Occipital lobe (tissue), 3 donors: ENCODE measurements at places on chromosomes 16 and 17. TPM values are rescaled to one million over a fixed set of nuclear protein-coding genes. Genes with fewer than 3 reads are reported as not detected.

Gene CHST5
- total RNA-seq: 0.16 TPM

- DNase-seq: no peak
Measured at GRCh38 chr17:39738983-39739884, 1.5 kb downstream of the GRB7 start.

DNA sequence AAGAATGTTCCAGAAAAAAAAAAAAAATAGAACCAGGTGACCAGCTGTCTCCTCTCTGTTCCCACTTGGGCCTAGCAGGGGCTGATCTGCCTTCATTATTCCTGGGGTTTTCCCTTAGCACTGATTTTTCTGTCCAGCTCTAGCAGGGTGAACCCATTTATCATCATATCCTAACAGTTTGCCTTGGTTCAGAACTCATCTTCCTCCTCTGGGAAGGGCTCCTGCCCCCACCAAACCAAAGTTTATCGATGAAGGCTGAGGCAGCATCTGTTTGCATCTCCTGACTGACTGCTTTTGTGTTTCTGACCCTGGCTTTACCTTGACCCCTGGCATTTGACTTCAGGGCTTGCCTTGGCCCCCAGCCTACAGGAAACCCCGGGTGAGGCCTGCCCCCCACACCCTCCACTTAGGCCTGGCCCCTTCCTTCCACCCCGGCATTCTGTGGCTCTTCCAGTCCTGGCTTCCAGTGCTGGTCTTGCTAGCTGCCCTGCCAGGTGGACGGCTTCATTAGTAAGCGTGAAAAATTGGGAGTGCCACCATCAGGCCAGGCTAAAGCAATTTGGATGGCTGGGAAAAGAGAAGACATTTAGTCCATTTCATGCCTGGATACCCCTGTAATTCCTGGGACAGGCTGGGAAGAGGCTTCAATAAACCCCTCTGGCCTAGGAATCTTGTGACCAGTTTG is 164.9 kb downstream of the CCDC182 start:
- DNase-seq: no peak

- DNase-seq: no peak
Measured at GRCh38 chr17:74089869-74090464, 113.5 kb upstream of the RPL38 start.

GRCh38 chr16:87854053-87854906 is 15.0 kb downstream of the SLC7A5 start:
- no peak for DNase-seq
